ENCODE measurements at places on chromosomes 11 and 22. TPM values are rescaled to one million over a fixed set of nuclear protein-coding genes. Genes with fewer than 3 reads are reported as not detected.

DNA sequence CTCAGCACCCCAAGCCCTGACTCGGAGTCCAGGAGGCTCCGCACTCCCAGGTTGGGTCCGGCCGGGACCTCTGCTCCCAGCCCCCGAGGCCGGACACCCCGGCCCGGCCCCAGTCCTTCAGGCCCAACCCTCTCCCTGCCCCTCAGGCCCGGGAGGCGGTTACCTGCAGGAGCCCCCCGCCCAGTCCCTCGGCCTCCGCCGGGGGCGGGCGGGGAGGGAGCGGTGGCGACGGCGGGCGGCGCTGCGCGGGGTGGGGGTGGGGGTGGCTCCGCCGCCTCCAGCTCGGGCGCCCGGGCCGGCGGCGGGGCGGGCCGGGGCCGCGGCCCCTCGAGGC lies 310 bp downstream of the TCF20 start:
- peak; percentile 97 for DNase-seq

DNA sequence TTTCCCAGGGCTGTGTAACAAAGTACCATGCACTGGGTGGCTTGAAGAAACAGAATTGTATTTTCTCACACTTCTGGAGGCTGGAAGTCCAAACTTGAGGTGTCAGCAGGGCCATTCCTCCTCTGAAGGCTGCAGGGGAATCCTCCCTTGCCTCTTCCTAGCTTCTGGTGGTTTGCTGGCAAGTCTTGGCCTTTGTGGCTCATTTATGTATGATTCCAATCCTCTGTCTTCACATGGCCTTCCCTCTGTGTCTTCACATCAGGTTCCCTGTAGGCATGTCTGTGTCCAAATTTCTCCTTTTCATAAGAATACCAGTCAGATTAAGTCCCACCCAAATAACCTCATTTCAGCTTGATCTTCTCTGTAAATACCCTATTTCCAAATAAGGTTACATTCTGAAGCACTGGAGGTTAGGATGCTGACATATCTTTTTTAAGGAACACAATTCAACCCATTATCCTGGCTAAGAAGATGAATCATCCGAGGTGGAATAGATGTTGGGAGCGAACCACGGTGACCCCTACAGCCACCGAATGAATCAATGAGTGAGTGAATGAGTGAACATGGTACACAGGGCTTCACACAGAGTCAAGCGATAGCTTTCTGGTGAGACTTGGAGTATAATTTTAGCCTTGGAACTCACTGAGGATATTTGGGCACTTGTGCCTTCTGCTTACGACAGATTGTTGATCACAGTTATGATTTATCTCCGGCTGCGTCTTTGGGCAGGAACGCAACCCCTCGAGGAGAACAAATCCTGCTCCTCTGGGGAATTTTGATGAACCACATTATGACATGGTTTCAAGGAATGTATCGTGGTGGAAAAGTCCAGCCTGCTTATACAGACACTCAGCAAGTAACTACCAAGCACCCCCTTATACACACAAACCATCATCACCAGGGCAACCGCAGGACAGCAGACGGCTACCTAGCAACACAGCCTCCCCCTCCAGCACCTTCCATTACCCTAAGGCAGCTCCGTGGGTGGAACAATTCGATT lies 34.3 kb upstream of the MICAL2 start:
- DNase-seq = no peak

GRCh38 chr11:74754507-74755252 lies 6.0 kb downstream of the RNF169 start:
- DNase-seq = no peak

GRCh38 chr11:72520815-72521214 lies 86.5 kb upstream of the CLPB start:
- no peak for DNase-seq

DNA sequence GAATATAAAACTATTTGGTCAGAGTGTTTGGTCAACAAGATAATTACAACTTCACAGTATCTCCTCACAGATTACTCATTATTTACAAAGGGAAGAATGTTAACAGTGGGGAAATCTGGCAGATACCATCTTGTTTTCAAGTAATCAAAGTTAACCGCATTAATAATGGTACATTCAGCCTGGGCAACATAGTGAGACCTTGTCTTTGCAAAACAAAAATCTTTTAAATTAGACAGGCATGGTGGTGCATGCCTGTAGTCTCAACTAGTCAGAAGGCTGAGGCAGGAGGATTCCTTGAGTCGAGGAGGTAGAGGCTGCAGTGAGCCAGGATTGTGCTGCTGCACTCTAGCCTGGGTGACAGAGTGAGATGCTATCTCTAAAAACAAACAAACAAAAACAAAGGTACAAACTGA lies 78.5 kb downstream of the ACER3 start:
- DNase-seq = no peak

DNA sequence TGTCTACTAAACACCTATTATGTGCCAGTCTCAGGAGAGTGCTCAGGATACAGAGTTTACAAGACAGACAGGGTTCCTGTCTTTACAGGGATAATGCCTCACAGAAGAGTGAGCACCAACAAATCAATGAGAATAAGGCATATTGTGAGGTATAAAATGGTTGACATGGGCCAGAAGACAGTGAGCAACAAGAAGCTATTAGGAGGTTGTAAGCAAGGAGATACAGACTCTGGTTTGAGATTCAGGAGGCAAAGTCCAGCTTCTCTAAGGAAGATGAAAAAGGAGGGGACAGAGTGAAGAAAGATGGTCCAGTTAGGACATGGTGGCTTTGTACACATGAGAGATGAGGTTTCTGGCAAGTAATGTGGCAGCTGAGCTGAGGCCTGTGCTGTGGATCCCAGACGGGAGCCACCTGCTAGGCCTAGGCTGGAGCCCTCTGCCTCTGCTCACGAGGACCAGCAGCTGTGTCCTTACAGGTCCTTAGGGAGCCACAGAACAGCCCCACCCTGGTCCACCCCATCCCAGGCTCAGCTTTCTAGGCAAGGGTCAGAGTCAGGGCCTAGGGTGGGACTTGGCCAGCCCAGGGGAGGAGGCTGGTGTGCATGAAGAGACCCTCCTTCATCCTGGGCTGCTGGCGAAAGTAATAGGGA lies 110.5 kb downstream of the ZNF280B start:
- no peak for DNase-seq

- DNase-seq = no peak
Measured at GRCh38 chr11:22456993-22457762, 119.0 kb downstream of the SLC17A6 start.

GRCh38 chr11:69491071-69492031 lies 9.9 kb downstream of the LINC01488 start:
- peak; percentile 36 for DNase-seq

DNA sequence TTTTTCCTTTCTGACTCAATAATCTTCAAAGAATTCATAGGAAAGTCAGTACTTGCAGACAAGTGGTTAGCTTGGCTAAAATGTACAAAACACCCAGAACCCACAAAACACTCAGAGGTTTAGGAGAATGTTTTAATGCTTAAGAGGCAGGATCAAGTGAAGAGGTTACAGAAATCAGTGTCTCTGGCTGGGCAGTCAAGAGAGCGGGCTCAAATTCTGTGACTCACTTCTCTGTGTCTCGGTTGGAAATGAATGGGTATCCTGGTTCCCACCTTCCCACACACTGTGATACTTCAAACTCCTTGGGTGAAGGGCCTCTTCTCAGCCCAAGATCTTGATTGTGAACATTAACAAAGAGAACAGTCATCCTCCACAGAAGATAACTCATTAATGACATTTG lies 3.8 kb downstream of the MPEG1 start:
- no peak for DNase-seq

- no peak for DNase-seq
Measured at GRCh38 chr11:14502039-14502438, 2.4 kb upstream of the COPB1 start.

DNA sequence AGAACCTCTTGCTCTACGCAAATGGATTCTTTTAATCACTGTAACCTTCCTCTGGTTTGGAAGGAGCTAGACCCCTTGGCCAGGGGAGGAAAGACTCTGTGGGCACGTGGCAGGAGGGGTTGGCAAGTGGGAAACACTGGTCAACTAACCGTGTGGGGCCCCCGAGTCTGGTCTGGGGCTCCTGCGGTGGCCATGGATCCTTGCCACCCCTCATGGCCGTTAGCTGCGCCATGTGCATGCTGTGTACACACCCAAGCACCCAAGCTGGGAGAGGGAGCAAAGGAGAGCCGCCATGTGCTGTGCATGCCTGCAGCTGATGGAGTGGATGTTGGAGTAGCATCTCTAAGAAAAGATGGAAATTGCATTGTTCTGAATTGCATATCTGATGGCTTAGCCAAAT lies 730.6 kb downstream of the FAM181B start:
- no peak for DNase-seq

DNA sequence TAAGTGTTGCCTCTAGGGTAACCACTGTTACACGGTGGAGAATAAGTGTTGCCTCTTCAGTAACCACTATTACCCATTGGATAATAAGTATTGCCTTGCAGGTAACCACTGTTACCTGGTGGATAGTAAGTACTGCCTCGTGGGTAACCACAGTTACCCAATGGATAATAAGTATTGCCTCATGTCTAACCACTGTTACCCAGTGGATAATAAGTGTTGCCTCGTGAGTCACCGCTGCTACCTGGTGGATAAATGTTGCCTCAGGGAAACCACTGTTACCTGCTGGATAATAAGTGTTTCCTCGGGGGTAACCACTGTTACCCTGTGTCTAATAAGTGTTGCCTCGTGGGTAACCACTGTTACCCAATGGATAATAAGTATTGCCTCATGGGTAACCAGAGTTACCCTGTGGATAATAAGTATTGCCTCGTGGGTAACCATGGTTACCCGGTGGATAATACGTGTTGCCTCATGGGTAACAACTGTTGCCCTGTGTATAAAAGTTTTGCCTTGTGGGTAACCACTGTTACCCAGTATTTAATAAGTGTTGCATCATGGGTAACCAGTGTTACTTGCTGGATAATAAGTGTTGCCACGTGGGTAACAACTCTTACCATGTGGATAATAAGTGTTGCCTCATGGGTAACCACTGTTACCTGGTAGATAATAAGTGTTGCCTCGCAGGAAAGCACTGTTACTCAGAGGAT lies 12.3 kb upstream of the NXPE4 start:
- DNase-seq = no peak

GRCh38 chr11:70844387-70844786 lies 408.0 kb downstream of the SHANK2 start:
- peak; percentile 66 for DNase-seq

- DNase-seq = no peak
Measured at GRCh38 chr11:126744699-126745098, 255.9 kb downstream of the KIRREL3 start.

GRCh38 chr22:33555814-33556522 lies 364.3 kb downstream of the LARGE1 start:
- no peak for DNase-seq

GRCh38 chr11:82523141-82523540 lies 210.5 kb downstream of the FAM181B start:
- DNase-seq = no peak

- DNase-seq = no peak
Measured at GRCh38 chr11:69388661-69389060, 92.8 kb upstream of the LINC01488 start.

CCDC15 gene
- total RNA-seq = 1.2 TPM

RBMXL2 gene
- not detected for total RNA-seq

PUS3 gene
- total RNA-seq = 19.0 TPM

C11orf52 gene
- total RNA-seq = 0.33 TPM

SLC22A8 gene
- total RNA-seq = not detected

HPX gene
- not detected for total RNA-seq

SPDYC gene
- 2.0 TPM for total RNA-seq

GALNT18 gene
- 1.9 TPM for total RNA-seq

ACR gene
- total RNA-seq = 0.07 TPM
